T47D (cell line): ENCODE measurements at places on chromosomes 5 and 9.

- DNase-seq, result no peak
These were observed 30.7 kb downstream of the PPARGC1B start for GRCh38 chr5:149760854-149761187.

DNA sequence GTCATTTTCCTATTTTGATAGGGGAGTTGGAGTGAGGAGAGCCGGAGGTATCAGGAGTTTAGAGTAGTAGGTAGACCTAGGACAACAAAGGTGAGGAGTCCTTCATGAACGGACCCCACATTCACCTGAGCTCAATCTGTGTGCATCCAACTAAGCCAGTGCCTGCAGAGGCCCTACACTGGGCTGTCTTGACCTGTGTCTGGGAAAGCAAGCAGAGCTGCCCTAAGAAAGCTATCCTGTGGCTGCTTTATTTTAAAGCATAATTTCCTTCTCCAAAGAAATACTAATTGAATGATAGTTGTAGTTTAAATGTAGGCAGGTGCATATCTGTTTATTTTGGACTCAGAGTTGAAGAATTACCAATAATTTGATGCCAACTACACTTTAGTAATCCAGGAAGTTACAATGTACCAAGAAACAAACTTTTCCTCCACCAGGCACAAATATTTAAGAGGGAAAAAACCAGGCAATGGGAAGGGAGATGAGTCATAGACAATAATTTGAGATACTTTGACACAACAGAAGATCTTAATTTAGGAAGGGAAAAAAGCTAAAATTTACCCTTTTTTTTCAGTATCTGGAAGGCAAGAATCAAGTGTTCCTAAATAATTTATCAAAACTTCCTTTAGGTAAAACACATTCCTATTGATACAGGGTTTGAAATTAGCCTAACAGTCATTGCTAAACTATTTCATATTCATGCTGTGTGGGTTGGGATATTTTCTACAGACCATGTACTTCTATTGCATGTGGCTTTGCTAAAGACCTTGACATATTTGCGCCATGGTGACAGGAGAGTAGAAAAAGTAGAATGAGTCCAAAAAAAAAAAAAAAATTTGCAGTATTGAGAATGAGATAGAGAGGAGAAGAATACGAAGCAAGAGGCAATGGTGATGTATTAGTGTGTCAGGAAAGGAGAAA is 376.6 kb upstream of the TUSC1 start:
- no peak for DNase-seq

DNA sequence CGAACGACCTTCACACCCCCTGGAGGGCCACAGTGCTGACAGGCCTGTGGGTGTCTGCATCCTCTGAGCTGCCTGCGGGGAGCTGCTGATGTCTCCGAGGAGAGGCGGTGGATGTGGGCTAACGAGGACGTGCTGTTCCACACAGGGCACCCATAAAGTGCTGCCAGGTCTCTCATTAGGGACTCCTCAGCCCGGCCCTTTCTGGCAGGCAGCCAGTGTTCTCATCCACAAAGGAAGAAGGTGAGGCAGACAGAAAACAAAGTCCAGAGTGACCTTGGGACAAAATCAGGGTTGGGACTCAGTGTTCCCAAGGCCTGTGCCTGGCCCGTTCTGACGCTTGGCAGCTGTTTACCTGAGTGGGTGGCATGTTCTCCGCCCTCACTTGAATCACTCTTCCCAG is 29.3 kb downstream of the CARTPT start:
- no peak for DNase-seq

DNA sequence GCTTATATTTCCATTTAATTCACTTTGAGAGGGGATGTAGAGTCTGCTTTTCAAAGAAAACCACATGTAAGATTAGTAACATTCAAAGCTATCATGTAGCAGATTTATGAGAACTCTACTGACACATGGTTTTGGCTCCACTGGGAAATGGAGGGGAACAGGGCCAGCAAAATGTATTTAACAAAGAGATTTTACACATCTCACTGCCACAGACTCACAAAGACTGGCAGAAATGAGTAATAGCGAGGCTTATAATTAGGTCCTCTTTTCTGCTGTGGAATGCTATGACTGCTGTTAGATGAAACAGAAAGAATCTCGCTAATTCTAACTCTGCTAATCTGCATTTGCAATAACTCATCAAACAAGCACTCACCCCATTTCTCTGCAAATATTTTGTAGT is 4.5 kb downstream of the DAP start:
- DNase-seq, result no peak

DNA sequence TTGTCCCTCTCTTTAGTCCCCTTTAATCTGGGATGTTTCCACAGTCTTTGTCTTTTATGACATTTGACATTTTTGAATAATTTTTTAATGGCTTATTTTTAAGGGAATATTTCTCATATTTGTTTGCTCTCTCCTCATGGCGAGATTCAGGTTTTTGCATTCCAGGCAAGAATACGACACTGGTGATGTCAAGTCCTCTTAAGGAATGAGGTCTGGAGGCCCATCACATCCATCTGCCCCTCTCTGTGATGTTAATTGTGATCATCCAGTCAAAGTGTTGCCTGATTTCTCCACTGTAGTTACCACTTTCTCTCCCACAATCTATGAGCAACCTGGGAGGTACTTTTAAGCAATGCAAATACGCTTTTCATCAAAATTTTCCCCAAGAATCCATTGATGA is 193.2 kb downstream of the MAST4 start:
- no peak for DNase-seq

DNA sequence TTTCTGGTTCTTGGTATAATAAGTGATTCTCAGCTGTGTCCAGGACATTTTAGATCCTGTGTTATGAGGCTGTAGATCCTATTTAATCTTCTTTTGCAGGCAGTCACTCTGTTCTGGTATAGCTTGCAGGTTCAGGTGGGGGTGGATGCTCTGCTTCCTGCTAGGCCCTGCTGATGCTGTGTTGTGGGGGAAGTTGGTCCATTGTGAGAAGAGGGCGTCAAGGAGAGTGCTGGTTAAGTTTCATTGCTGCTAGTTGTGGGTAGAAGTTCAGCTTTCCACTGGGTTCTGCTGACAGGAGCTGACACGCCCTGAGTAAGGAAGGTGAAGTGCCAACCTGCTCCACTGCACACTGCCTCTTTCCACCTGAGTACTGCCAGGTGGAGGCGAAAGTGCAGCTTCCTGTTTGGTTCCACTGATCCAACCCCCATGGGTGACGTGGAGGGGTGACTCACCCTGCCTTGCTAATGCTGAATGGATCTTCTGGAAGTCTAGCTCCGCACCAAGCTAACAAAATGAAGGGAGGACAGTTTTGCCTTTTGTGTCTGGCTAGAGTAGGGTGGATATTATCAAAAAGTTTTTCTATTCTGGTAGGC is 16.3 kb downstream of the NMRK1 start:
- DNase-seq, result no peak

DNA sequence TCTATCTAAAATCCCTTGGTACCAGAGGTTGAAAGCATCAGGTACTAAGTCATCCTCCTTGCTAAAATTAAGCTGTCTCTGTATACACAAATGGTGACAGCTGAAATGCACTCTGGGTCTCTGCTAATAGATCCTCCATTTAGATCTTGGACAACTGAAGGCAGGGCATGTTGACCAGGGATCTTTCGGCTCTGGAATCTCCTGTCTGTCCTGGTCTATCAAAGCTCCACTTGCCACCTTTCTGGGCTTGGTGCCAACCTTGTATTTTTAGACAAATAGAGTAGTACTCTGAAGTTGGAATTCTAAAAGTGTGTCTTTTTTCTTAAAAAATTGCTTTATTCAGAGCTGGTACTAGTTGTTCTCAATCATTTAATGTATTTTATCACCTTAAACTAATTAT is 135.2 kb upstream of the HMHB1 start:
- no peak for DNase-seq

- no peak for DNase-seq
These were observed 37.9 kb downstream of the GAS1 start for GRCh38 chr9:86909388-86909787.

DNA sequence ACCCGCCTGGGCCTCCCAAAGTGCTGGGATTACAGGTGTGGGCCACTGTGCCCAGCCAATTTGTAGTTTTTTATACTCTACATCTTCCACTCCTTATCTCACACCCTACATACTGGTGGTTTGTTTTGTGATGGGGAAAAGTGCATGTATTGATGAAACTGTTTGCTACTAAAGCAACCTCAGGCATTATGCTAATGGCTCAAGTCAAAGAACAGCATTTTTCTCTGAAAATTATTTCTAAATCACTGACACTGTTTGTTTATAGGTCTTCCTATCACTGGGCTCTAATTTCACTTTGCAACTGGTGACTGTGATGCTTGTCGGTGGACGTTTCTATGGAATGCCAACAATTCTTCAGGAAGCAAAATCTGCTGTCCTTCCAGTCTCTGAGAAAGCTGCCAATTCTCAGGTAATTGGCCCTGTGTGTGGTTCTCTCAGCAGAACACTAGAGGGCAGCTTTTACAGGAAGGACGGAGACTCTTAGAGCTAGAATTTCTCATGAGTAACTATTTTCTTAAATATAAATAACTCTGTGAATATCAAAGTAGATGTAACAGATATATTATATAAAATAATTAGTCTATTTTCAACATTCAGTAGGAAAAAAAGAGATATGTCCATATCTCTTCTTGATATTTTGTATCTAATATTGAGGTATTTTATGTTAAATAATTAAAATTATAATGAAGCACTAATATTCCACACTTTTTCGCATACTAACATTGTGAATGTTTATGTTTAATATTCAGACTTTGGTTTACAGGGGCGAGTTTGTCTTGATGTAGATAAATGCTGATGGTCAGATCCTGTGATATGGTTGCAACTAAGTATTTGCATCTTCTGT is 244.1 kb downstream of the ADGRV1 start:
- peak; percentile 35 for DNase-seq

GRCh38 chr5:163941079-163941478 is 435.7 kb downstream of the MAT2B start:
- no peak for DNase-seq

GRCh38 chr5:2736872-2737271 is 14.6 kb downstream of the IRX2 start:
- DNase-seq, result no peak

- no peak for DNase-seq
These were observed 17.6 kb upstream of the HEXB start for GRCh38 chr5:74667396-74667795.

- no peak for DNase-seq
These were observed 424.8 kb downstream of the IRX1 start for GRCh38 chr5:4020400-4020799.

- no peak for DNase-seq
These were observed 51.2 kb upstream of the CTSL start for GRCh38 chr9:87674565-87675299.

- no peak for DNase-seq
These were observed 347.4 kb downstream of the PSAT1 start for GRCh38 chr9:78644359-78644758.

GRCh38 chr5:168681556-168682183 is 102.5 kb upstream of the PANK3 start:
- no peak for DNase-seq

DNA sequence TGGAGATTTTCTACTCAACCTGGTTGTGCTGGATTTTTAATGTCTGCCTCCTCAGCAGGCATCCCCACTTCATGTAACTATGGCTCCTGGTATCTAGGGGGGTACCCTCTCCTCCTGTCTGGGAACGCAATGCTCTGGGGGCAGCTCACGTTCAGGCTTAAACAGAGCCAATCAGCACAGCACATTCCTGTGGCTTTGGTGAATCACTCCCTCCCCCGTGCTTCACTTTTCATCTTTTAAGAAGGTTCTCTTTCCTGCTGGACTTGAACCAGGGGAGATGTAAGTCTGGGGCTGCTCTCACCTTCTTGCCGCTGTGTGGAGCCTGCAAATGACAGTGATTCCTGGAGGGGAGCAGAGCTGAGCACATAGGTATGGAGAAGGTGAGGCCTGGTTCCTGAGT is 101.2 kb downstream of the MSX2 start:
- DNase-seq, result no peak

GRCh38 chr9:101478906-101479305 is 43.3 kb upstream of the ALDOB start:
- no peak for DNase-seq

DNA sequence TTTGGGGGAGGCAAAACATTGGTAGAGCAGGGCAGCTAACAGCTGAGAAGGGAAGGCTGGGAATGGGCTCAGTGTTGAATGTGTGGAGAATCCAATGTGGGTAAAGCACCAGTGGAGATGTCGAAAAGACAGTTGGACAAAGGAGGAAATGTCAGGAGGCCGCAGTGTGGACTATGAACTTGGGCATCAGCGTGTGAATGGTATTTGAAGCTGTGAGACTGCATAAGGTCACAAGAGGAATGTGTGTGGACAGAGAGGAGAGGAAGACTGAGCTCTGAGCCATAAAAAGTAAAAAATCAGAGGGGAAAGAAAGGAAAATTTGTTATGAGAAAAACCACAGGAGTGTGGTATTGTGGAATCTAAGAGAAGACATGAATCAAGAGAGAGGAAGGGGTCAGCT is 99.4 kb upstream of the ADAMTS16 start:
- no peak for DNase-seq

- no peak for DNase-seq
These were observed 1939.8 kb downstream of the EFNA5 start for GRCh38 chr5:105730982-105731381.

DNA sequence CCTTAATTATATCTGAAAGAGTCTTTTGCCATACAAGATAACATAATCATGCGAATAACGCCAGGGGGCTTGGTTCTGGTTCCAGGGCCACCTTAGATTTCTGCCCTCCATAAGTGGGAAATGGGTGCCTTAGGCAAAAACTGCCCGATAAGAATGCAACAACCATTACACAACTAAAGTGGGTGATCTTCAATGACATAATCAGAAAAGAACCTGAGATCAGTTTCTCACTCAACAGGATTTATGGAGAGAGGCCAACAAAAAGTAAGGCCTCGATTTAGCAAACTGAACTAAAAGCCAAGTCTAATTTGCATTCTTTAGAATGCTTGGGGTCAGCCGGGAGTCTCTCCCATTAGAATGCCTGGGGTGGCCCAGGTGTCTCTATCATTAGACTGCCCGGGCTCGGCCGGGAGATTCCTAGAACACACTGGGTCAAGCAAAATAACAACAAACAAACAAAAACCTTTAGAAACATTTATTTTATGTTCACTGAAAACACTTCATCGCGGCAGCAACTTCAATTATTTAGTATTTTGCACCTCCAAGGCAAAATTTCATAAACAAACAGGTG is 194.8 kb downstream of the AUH start:
- no peak for DNase-seq

- DNase-seq, result no peak
These were observed 100.2 kb upstream of the IL12B start for GRCh38 chr5:159430361-159431012.

GRCh38 chr9:134231330-134231745 is 67.0 kb upstream of the RNU6ATAC start:
- DNase-seq, result no peak

- DNase-seq, result no peak
These were observed 3.0 kb upstream of the SLC44A1 start for GRCh38 chr9:105241356-105242043.

DNA sequence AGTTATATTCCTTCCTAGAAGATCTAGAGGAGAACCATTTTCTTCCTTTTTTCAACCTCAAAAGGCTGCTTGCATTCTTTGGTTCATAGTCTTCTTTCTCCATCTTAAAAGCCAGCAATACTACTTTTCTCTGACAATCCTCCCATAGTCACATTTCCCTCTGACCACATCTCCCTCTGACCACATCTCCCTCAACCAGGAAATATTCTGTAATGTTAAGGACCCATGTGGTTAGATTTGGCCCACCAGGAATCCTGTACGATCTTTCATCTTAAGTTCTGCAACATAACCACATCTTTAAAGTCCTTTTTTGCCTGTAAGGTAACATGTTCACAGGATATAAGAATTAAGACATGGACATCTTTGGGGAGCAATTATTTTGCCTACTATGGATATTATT is 179.4 kb upstream of the SPEF2 start:
- DNase-seq, result no peak

- DNase-seq, result no peak
These were observed 7.6 kb upstream of the CAMSAP1 start for GRCh38 chr9:135914921-135915320.

- no peak for DNase-seq
These were observed 214.4 kb upstream of the MVB12B start for GRCh38 chr9:126112135-126112720.
